A549 treated with AZD2906 at 1 μM for 4 hours (cell line): ENCODE measurements at places on chromosomes 16 and 17. TPM values are rescaled to one million over a fixed set of nuclear protein-coding genes. Genes with fewer than 3 reads are reported as not detected.

Gene CSH1
- total RNA-seq, result not detected in 5 replicates

Gene HYDIN
- 0.25 to 0.48 TPM (median 0.45 TPM) in 5 replicates for total RNA-seq

Gene FBXW10B
- total RNA-seq, result 2.0 to 3.3 TPM (median 2.4 TPM) in 5 replicates

Gene ABCA8
- total RNA-seq, result 0.24 to 0.52 TPM (median 0.31 TPM) in 5 replicates

Gene HASPIN
- 11.9 to 14.8 TPM (median 12.3 TPM) in 5 replicates for total RNA-seq

Gene KRTAP4-9
- not detected in 5 replicates for total RNA-seq

Gene KRT39
- total RNA-seq, result not detected in 5 replicates

Gene PLA2G10
- total RNA-seq, result 0.33 to 0.63 TPM (median 0.48 TPM) in 5 replicates

Gene CDRT15
- total RNA-seq, result not detected in 5 replicates

Gene KRT26
- total RNA-seq, result not detected in 5 replicates

Gene ARHGAP23
- total RNA-seq, result 55.8 to 72.5 TPM (median 63.4 TPM) in 5 replicates

Gene KCNH6
- total RNA-seq, result not detected in 5 replicates

Gene SMIM36
- not detected in 5 replicates for total RNA-seq

Gene TBC1D3G
- not detected in 5 replicates for total RNA-seq

Gene AOC2
- 1.7 to 2.7 TPM (median 1.8 TPM) in 5 replicates for total RNA-seq

Gene ZMYND15
- 0.28 to 0.48 TPM (median 0.40 TPM) in 5 replicates for total RNA-seq
